ENCODE measurements at places on chromosomes 11 and 22.

GRCh38 chr22:20803696-20804324 lies 29.9 kb downstream of the SERPIND1 start:
- DNase-seq, result peak; percentile 28

DNA sequence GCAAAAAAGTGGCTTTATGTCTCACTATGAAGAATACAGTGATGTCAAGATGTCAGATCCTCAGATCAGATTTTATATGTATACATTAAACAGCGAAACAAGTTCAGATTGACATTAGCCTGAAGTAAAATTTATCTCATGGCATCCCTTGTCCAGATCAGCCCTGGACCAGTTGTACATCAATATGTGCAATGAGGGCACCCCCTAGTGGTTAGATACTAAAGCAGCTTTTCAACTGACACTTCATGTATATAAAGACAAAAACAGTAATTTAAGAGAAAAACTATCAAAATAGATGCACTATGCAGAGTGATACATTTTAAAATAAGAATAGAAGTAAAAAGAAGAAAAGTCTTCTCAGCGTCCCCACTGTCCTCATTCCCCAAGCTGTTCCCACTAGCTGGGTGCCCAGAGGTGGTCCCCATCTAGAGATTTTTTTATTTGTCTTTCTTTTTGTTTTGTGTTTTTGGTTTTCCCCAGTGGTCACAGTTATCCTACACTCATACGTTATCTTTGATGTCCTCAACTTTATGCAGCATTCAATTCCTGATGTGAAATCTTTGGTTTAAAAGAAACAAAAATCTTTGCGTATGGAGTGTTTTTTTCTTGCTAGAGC lies 2193.4 kb upstream of the RAG2 start:
- peak; percentile 37 for DNase-seq

GRCh38 chr11:60871378-60872061 lies 4.2 kb downstream of the ZP1 start:
- no peak for DNase-seq

- DNase-seq, result no peak
Measured at GRCh38 chr11:17421781-17422180, 33.3 kb upstream of the KCNJ11 start.

- no peak for DNase-seq
Measured at GRCh38 chr22:10780281-10780680, 4747.7 kb upstream of the OR11H1 start.

DNA sequence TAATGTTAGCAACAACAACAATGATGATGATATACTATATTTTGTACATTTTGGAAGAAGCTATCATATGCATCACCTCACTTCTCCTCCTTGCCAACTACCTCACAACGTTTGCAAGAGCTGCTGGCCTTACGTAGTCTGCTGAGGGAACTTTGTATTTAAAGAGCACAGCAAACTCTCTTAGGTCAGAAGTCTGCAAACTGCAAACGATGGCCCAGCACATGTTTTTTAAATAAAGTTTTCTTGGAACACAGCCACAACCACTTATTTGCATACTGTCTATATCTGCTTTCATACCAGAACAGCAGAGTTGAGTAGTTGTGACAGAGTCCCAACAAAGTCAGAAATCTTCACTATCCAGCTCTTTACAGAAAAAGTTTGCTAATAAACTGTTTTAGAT lies 261.7 kb downstream of the TENM4 start:
- DNase-seq, result no peak

- no peak for DNase-seq
Measured at GRCh38 chr11:110172468-110173065, 79.4 kb downstream of the ZC3H12C start.

- peak; percentile 82 for DNase-seq
Measured at GRCh38 chr22:21712751-21713427, 22.7 kb downstream of the YPEL1 start.

DNA sequence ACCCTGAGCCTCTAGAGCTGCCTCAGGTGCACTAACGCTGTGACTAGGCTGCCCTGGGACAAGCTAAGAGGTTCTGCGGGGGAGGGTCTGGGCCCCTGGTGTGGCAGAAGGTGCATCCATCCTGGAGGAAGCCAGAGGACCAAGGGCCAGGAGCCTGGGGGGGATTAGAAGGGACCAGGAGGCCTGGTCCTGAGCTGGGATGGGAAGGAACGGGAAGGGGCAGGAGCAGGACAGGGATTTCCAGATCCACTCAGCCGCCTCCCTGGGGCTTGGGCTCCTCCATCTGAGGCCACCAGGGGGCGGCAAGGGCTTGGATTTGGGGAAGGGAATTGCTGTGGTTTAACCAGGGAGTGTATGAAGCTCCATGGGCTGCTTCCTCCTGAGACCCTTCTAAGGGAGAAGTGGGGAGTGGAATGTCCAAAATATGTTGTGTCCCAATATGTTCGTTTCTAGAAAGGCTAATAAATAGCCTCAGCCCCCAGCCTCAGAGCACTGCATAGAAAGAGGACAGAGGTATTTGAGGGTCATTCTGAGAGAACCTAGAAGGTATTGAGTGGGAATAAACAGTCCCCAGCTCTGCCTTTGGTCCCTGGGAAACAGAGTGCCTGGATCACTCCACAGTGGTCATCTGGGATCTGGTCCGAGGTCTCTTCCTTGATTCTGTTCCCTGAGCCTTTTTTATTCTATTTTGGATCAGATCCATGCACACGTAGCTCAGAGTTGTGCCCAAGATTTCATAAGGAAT lies 17.4 kb upstream of the PRAME start:
- peak; percentile 61 for DNase-seq

GRCh38 chr11:40292721-40293508 lies 1166.5 kb downstream of the LRRC4C start:
- DNase-seq, result no peak

DNA sequence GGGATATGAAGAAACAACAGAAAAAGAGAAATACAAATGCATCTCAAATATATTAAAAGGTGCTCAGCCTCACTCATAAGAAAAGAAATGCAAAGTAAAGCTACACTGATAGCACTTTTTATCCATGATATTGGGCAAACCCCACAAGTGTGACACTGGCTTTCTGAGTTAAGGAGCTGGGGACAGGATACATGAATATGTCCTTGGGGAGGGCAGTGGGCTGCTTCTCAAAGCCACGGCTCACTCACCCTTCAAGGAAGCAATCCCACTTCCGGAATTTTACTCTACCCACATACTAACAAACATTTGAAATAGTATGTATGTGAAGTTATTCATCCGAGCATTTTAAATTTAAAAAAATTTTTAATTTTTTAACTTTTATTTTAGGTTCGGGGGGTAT lies 41.1 kb upstream of the SLC22A12 start:
- no peak for DNase-seq

DNA sequence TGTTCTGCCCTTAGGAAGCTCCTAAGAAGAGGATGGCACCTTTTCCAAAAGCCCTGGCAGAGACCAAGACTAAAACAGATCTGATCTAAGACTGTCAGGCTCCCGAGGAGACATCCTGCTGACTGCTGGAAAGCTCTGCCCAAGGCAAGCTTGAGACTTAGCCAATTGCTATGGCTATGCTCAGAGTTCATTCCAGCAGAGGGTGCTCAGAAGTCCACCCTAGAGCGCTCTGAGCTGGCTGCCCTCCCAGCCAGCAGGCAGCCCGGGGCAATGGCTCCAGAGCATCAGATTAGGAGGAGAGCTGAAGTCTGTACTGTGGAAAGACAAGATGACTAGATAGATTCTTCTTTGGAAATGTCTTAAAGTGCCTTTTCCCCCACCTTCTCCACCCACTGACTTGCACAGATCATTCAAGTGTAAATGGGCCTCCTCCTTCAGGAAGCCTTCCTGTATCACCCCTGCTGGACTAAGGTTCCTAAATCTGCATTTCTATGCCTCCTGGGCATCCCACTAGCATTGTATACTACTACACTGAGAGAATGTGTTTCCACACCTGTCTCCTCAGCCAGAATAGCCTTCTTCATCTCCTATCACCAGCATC lies 23.4 kb downstream of the LRRC55 start:
- no peak for DNase-seq
